ENCODE measurements at places on chromosomes 3 and 15.
A peak's percentile ranks its signal among the peaks of the same experiment; 100 is the strongest.

DNA sequence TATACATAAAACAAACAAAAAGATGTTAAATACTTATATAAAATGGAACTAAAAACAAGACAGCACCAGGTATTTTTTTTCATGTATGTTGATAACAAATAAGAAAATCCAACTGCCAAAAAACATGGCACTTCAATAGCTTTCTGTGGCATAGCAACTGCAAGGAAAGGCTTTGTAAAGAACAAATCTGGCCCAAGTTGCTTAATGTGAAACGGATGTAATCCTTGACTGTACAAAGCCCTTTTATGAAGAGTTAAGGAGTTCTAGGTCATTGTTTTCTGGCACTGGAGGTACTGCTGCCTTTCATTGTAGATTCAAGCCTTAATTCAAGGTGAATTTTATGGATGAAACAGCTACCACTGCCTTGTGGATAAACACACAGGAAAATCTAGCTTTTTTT lies 68.8 kb upstream of the SLC12A8 start:
- no peak for DNase-seq

- DNase-seq: no peak
These were observed 306.9 kb downstream of the GAP43 start for GRCh38 chr3:115930168-115930567.

GRCh38 chr3:46663591-46664135 lies 29.8 kb downstream of the ALS2CL start:
- no peak for DNase-seq

- no peak for DNase-seq
These were observed 82.4 kb upstream of the PRR23C start for GRCh38 chr3:139127101-139127500.

- no peak for DNase-seq
These were observed 71.5 kb downstream of the ZMAT3 start for GRCh38 chr3:179000144-179000543.

GRCh38 chr3:124557433-124558232 lies 172.6 kb upstream of the UMPS start:
- no peak for DNase-seq

DNA sequence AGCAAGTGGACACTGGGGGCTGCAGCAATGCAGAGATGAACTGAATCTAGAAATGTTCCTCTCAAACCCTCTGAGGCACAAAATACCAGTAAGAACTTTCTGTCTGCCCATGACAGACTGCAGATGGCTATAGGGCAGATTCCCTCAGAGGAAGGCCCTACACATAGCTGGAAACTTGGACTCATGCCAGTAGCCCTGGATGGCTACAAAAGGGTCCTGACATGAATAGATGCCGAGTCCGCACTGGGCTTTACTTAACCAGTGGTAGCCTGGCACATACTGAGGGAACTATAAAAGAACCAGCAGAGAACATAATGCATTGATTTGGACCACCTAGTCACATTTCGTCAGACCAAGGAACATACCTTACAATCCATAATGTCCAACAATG lies 66.7 kb downstream of the C3orf80 start:
- no peak for DNase-seq

DNA sequence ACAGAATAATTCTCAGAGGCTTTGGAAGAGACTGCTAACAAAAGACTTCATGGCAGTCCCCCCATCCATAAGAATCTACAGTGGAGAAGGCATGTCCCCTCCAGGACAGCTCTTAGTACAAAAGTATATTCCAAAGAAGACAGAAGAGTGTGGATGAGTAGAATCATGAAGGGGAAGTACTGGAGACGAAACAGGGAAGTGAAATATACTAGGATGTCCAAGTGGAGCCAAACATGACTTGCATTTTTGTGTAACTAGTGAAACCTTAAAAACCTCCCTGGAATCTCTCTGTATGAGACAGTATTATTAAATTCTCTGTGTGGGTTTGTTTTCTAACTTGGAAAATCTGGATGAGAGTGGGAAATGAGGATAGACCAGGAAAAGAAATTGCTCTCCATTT lies 312.4 kb downstream of the RSL24D1 start:
- DNase-seq: no peak

- no peak for DNase-seq
These were observed 19.1 kb upstream of the RAP2B start for GRCh38 chr3:153142961-153143360.

DNA sequence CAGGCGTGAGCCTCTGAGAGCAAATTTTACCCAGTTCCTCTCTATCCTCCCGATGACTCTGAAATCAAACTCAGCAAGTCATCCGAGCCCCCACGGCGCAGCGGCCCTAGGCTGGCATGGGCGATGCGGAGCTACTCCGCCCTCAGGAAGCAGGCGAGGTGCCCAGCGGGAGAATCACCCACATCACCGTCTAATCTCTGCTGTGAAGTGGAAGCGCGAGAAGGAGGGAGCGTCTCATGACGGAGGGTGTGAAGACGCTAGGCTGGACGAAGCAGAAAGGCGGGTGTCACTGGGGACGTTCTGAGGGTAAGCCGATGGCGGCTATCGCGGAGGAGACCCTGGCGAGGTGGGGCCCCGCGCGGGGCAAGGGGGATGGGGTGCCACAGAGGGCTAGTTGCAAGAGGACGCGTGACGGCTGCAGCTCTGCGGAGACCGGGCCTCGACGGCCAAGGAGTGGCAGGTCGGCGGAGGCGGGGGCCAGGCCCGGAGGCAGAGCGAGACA lies 9.1 kb upstream of the GNAI2 start:
- DNase-seq: no peak

DNA sequence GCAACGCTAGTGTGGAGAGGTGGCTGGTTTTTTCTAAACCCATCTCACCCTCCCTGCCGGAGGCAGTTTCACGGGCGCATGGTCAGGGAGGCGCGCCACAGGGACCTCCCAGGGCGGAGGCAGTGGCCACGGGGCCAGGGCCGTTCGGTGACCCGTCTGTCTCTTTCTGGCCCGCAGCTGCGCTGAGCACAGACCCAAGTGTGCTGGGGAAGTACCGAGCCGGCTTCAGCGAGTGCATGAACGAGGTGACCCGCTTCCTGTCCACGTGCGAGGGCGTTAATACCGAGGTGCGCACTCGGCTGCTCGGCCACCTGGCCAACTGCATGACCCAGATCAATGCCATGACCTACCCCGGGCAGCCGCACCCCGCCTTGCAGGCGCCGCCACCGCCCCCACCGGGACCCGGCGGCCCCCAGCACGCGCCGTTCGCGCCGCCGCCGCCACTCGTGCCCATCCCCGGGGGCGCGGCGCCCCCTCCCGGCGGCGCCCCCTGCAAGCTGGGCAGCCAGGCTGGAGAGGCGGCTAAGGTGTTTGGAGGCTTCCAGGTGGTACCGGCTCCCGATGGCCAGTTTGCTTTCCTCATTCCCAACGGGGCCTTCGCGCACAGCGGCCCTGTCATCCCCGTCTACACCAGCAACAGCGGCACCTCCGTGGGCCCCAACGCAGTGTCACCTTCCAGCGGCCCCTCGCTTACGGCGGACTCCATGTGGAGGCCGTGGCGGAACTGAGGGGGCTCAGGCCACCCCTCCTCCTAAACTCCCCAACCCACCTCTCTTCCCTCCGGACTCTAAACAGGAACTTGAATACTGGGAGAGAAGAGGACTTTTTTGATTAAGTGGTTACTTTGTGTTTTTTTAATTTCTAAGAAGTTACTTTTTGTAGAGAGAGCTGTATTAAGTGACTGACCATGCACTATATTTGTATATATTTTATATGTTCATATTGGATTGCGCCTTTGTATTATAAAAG lies 1.8 kb downstream of the HES1 start:
- DNase-seq: no peak

DNA sequence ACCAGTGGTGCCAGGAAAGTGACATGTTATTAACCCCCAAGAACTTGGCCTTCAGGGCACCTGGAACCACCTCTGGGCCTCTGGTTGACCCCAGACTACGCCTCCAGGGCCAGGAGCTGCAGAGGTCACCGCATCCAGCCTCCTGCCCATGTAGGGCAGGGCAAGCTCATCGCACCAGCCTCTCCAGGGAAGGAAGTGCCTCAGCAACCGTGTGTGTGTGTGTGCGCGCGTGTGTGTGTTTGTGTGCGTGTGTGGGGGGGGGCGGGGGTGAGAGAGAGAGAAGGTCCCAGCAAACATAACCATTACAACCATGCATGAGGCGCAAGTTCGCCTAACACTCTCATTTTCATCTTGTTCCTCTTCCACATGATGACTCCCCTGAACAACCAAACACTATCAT lies 31.8 kb downstream of the RAB6B start:
- no peak for DNase-seq

DNA sequence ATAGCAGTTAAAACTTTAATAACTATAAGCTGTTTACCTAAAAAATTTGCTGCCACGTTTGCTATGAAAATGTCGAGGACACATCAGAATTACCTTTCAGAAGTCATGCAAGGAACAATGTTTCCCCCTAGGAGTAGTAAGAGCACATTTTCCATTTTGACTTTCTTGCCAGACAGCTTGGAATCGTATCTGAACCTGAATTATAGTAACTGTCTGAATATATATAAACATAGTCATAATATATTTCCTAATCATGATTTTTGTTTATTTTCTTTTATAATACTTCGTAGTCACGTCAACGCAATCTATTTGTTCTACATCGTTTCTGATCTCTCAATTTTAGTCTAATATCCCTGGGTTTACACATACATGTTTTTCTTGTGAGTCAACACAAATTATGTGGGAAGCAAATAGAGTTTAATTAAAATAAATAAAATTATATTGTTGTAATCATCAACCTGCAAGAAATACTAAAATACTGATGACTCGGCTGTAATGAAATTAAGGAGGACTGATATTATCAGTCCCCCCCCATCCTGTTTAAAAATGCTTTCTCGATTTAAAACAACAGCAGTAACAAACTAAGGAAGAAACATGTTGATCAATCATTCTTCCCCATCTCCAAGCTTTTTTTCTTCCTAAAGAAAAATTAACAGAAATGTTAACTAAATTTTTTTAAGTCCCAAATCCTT lies 78.4 kb downstream of the MME start:
- DNase-seq: no peak

DNA sequence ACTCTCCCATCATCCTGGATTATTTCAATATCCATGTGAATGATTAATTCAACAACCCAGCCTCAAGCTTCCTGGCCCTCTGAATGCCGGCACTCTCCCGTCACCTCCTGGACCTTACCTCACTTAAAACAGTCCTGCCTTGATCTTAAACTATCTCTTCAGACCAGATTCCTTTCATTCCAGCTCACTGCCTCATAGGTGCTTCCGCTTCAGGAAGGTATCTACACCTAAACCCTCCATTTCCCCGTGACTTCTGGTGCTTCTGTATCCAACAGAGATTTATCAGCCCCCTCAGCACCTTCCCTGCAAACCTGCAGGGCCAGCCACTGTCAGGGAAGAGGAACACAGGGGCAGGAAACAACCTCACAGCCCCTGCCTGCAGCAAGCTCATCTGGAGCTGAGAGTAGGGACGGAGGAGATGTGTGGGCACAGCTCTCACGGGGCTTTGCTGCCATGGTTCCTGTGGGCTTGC lies 98.9 kb upstream of the TJP1 start:
- DNase-seq: no peak

- no peak for DNase-seq
These were observed 85.0 kb upstream of the DPH6 start for GRCh38 chr15:35630985-35631384.

DNA sequence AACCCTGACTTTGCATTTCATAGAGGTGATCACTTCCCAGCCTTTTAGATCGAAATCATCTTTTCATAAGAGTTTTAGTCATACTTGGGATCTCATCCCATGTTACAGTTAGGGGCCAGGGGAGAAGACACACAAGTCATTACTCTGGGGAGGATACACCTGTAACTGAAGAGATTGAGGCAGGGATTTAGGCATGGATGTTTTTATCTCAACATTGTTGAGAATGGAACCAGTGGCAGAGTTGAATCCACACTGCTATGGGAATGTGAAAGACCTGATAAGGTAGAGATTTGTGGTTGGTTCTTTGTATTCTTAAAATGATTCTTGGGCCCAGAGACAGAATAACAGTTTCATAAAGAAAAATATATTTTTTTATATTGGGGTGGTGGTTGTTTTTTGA lies 16.2 kb upstream of the CLEC3B start:
- no peak for DNase-seq

DNA sequence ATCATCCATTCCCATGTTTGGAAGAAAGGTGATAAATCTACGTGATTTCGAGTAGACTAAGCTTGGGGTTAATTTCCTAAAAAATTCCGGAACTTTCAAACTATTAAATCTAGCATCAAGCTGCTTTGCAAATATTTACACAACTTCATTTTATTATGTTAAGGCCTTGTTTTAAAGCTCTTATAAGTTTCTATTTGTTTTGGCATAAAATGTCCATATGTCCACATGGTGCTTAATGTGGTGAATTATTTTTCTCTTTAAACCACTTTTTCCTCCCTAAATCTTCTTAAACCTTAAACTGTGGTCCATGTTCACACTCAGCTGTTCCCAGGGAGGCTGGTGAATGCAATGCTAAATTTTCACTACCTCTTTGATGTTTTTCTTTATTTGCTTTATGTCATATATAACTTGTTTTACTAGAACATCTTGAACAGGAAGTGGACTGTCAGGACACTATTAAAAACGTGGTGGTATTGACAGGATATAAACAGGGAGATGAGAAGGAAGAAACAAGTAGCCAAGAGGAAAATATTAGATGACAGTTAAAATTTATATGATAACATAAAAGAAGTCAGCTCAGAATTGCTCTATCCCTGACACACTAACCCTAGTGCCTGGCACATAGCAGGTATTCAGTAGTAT lies 72.5 kb upstream of the AGTR1 start:
- DNase-seq: no peak

GRCh38 chr3:135267487-135267886 lies 472.4 kb downstream of the EPHB1 start:
- no peak for DNase-seq

GRCh38 chr3:126110431-126111125 lies 26.7 kb upstream of the SLC41A3 start:
- DNase-seq: peak; percentile 52

DNA sequence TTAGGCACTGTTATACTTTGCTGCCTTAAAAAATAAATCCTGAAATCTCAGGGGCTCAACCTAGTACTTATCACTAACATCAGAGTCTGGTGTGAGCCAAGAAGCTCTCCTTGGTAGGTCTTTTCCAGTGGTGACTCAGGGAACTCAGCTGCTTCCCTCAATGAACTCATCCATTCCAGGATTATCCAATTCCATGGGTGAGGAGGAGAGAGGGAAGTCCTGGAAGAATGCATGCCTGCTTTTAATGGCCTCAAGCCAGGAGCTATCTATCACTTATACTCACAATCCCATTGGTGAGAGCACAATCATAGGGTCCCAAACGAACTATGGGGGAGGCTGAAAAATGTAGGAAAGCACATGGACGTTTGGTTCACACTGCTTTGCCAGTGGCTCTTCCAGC lies 113.6 kb downstream of the POLR2M start:
- no peak for DNase-seq

DNA sequence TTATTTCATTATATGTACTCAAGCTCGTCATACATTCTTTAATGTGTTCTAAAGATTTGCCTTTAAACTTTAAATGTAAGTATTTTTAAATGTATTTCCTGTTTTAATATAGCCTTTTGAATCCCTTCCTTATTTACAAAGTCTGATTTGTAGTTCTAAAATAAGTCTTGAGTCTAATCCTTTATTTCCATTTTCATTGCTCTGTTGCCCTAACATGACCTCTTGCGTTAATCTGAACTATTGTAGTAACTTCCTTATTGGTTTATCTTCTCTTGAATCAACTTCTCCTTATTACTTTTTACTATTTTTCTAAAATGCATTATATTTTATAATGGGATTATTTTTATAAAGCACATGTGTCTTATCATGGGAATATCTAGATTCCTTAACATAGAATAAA lies 24.0 kb downstream of the KNL1 start:
- DNase-seq: no peak

GRCh38 chr3:53257465-53257864 lies 1.6 kb upstream of the TKT start:
- no peak for DNase-seq
